SJSA1 (cell line): ENCODE measurements at places on chromosomes 13 and 19. TPM values are rescaled to one million over a fixed set of nuclear protein-coding genes. Genes with fewer than 3 reads are reported as not detected.

GRCh38 chr19:2751438-2751830 lies 11.6 kb upstream of the SLC39A3 start:
- H3K4me3 ChIP-seq, result no peak overlapping the region
- peaks cover 21% of the 10 kb centered on the region for H3K36me3 ChIP-seq

DNA sequence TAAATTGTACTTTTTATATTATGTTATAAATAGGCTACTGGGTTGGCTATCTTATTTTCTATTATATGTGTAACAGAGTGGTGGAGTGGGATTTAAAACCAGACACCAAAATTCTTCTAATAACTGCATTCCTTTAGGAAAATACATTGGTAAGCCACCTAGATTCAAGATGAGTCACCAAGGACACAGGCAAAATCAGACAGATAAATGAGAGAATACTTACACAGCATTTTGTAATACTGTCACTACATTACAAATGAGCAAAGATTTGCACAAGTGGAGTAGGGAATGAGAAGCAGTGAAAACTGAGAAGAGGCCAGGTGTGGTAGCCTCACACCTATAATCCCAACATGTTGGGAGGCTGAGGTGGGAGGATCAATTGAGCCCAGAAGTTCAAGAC lies 6.2 kb upstream of the SPART start:
- H3K27ac ChIP-seq, result peak overlapping the region; percentile 84
- H3K4me3 ChIP-seq, result no peak overlapping the region
- no peaks in the 10 kb centered on the region for H3K27me3 ChIP-seq
- no peaks in the 10 kb centered on the region for H3K36me3 ChIP-seq

DNA sequence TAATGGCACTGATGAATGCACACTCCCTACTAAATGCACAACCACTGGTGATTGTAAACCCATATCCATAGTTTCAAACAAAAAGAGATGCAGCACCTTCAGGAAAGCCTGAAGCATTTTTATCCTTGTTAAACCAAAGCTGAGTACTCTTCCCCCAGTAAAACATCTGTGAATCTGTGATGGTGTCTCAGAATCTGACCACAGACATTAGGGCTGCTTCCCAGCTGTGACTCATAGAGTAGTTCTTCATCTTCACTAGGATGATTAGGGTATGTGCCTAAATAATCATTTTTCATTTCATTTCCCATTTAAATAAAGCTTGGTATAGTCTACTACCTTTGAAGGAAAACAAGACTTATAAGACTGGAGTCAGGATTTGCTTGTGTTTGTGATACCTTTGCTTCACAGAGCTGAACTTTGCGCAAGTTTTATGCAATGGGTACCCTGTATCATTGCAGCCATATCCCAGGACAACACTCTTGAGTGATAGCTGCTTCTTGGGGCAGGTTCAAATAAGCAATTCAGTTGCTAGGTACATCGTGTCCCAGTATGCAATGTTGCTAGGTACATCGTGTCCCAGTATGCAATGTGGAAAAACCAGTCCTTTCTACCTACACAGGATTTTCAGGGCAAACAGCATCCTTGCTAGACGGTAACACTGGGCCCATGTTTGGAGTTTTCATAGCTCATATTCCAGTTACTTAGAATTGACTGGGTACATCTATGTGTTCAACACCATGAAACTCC lies 277.1 kb downstream of the IRS2 start:
- peaks cover 28% of the 10 kb centered on the region for H3K27me3 ChIP-seq
- no peak overlapping the region for H3K27ac ChIP-seq
- H3K4me3 ChIP-seq, result no peak overlapping the region
- no peak for DNase-seq
- no peaks in the 10 kb centered on the region for H3K4me1 ChIP-seq

DNA sequence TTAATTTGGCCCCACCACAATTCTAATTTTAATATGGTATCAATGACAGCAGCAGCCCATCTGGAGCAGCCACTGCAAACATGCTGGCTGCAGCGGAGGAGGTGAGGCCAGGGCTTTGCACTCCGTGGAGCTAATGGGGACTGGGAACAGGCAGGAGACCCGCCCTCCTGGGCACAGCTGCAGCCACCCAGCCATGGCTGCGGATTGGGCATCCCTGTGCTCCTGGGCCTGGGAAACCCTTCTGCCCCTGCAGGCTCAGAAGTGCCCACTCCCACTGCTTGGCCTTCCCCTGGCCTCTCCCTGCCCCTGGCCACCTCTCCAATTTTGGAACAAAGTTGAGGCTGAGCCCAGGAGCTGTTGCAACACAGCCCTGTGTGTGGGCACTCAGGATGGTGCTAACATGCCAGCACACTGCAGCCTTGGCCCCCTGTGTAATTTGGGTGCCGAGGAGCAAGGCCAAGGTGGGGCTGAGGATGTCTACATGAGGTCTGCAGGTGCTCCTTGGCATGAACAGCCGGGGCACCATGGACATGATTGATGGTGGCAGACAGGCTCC lies 123.6 kb downstream of the PCDH9 start:
- no peaks in the 10 kb centered on the region for H3K4me1 ChIP-seq
- no peak overlapping the region for H3K27ac ChIP-seq
- H3K36me3 ChIP-seq, result no peaks in the 10 kb centered on the region
- H3K4me3 ChIP-seq, result no peak overlapping the region
- no peak for DNase-seq

GRCh38 chr19:30309905-30310601 lies 62.1 kb upstream of the ZNF536 start:
- no peak overlapping the region for H3K4me3 ChIP-seq
- H3K36me3 ChIP-seq, result no peaks in the 10 kb centered on the region
- H3K27ac ChIP-seq, result no peak overlapping the region
- H3K27me3 ChIP-seq, result 0 out of 2 replicates have a peak, but pooled peaks cover 3% of the 10 kb centered on the region

The KLK10 gene
- total RNA-seq, result not detected in 2 replicates

The PLVAP gene
- not detected in 2 replicates for total RNA-seq

The CD79A gene
- 0.24 and 0.69 TPM in 2 replicates for total RNA-seq

DNA sequence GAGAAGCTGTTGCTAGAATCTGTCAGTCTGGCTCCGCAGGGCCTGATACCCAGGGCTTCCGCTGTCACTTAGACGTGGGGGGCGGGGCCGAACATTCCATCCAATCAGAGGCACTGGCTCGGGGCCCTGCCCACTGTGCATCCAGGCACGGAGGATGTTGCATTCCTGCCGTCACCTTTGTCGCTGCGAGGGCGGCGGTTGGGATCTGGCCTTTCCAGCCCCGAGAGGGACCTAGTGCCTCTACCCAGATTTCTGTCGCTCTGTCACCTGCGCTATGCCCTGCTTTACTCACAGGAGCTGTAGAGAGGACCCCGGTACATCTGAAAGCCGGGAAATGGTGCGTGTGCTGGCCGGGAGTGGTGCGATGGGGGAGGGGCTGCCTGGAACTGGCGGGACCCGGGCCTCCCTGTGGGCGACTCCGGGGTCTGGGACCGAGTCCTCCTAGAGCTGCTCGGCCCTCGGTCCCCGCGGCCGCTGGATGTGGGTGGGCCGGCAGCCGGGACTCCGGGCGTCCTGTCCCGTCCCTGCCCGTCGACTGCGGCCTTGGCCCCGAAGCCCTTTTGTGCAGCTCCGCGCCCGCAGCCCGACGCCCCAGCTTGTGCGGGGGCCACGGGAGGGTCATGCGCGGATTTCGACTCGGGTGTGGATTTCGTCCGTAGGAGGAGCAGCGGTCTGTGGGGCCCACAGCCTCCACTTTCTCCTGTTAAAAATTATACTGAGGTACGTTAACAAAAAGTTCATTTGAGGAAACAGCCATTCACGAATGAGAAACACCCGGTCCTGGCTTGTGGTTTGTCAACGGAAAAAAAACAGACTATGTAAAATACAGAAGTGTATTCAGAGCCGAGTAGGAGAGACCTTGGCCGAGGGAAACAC lies at the start of gene ZNF439:
Gene ZNF439, plus strand, starts transcription at position 133 of the 876 bp plus-strand sequence. Its CDS starts 142 bp downstream, at position 275.
- H3K27me3 ChIP-seq, result no peaks in the 10 kb centered on the region
- H3K4me1 ChIP-seq, result 0 out of 2 replicates have a peak, but pooled peaks cover 3% of the 10 kb centered on the region
- no peak within 1 kb of the TSS for H3K27ac ChIP-seq
- H3K36me3 ChIP-seq, result no peaks in the 10 kb centered on the region

The TNNI3 gene
- not detected in 2 replicates for total RNA-seq

The SHC2 gene
- total RNA-seq, result not detected in 2 replicates

The MCEMP1 gene
- not detected in 2 replicates for total RNA-seq

The FCAR gene
- total RNA-seq, result not detected in 2 replicates

GRCh38 chr13:22210134-22210930 lies 539.5 kb downstream of the FGF9 start:
- H3K36me3 ChIP-seq, result no peaks in the 10 kb centered on the region
- no peaks in the 10 kb centered on the region for H3K4me1 ChIP-seq
- H3K27me3 ChIP-seq, result no peaks in the 10 kb centered on the region

The FBXO27 gene
- 1.5 TPM in 1 of 2 replicates, not detected in the other for total RNA-seq

The ZNF575 gene
- 0.09 and 0.42 TPM in 2 replicates for total RNA-seq

DNA sequence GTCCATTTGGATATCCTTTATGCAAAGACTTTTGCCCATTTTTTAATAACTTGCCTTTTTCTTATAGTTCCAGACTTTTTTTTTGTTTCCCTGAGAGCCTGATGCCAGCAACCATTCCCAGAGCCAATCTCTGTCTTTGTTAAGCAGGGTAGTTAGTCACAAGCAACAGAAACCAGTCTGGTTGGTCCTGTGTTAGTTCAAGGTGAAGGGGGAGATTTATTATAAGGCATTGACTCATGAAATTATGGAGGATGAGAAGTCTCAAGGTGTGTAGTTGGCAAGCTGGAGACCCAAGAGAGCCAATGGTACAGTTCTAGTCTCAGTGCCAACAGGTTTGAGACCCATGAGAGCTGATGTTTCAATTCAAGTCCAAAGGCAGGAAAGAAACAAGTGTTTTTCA lies 33.0 kb downstream of the GPR12 start:
- H3K36me3 ChIP-seq, result no peaks in the 10 kb centered on the region
- no peaks in the 10 kb centered on the region; the same call in 1 of the 2 replicates for H3K27me3 ChIP-seq
- no peak overlapping the region for H3K4me3 ChIP-seq
- no peak for DNase-seq
- H3K27ac ChIP-seq, result no peak overlapping the region
- no peaks in the 10 kb centered on the region for H3K4me1 ChIP-seq

GRCh38 chr13:113537205-113537604 lies 46.7 kb upstream of the DCUN1D2 start:
- peaks cover 22% of the 10 kb centered on the region for H3K4me1 ChIP-seq
- no peak overlapping the region for H3K27ac ChIP-seq
- no peak overlapping the region for H3K4me3 ChIP-seq
- H3K36me3 ChIP-seq, result peaks cover 57% of the 10 kb centered on the region
- DNase-seq, result no peak
- H3K27me3 ChIP-seq, result no peaks in the 10 kb centered on the region

The KISS1R gene
- not detected in 2 replicates for total RNA-seq

The ZNF614 gene
- total RNA-seq, result 4.9 and 10.6 TPM in 2 replicates

- H3K36me3 ChIP-seq, result no peaks in the 10 kb centered on the region; the same call in 1 of the 2 replicates
- H3K4me3 ChIP-seq, result no peak overlapping the region
- H3K4me1 ChIP-seq, result peaks cover 31% of the 10 kb centered on the region
- no peaks in the 10 kb centered on the region for H3K27me3 ChIP-seq
- no peak overlapping the region; the same call in 1 of the 2 replicates for H3K27ac ChIP-seq
- DNase-seq, result no peak
Observed at GRCh38 chr19:55473225-55474012, 3.0 kb upstream of the ZNF628 start.

DNA sequence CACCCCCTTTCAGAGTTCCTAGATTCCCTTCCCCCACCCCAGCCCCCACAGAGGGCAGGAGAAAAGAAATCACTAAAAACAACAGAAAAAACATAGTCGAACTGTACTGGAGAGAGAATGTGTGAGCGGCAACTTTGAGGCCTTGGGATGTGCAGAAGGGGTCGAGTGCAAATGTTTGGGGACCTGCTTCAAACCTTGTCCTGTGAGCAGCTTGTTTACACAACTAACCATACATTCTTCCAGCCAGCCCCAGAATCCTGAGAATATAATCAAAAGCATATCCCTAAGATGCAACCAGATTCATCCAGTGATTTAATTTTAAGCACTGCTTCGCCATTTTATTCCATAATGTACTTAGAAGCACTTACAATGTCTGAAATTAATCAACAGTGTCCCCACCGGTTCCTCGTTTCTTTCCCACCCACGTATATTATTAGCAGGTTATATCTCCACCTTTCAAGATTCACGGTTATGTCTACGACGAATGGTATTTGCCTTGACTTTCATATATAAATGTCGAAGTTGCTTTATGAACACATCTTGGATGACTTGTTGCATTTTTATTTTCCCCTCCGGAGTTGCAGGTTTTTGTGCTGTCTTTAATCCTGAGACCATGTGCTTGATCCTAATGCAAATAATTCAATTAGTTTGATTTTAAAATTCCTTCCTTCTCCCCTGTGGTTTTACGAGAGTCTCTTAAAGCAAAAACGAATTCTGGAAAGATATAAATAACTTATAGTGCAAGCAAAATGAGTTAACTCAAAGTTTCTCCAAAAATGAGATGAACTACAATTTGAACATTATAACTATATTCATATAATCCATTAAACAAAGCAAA lies 107.6 kb downstream of the ZIC5 start:
- no peaks in the 10 kb centered on the region for H3K36me3 ChIP-seq
- H3K27me3 ChIP-seq, result peaks cover 94% of the 10 kb centered on the region
- DNase-seq, result no peak

DNA sequence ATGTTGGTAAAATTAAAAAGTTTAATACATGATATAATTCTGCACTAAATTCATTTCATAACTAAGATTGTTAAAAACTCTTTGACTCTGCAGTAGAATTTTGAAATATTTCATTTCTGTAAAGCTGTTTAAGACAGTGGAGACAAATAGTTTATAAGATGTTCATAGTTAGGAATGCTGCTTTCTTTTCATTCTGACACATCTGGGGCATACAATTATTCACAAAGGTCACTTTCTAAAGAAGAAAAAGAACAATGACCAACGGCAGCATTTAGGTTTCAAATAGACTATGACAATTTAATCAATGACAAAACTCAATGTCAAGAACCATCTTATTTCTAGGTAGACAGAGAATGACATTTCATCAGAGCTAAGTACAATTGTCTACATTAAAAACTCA lies 1422.1 kb downstream of the PCDH9 start:
- no peaks in the 10 kb centered on the region for H3K36me3 ChIP-seq
- H3K4me1 ChIP-seq, result no peaks in the 10 kb centered on the region
- peak; percentile 3 for DNase-seq
- H3K27ac ChIP-seq, result no peak overlapping the region
- H3K4me3 ChIP-seq, result no peak overlapping the region

- peak; percentile 57 for DNase-seq
- no peaks in the 10 kb centered on the region for H3K27me3 ChIP-seq
- peaks cover 94% of the 10 kb centered on the region for H3K36me3 ChIP-seq
- H3K27ac ChIP-seq, result peak overlapping the region; percentile 26
Observed at GRCh38 chr19:10173527-10173926, 21.2 kb downstream of the DNMT1 start.

The ONECUT3 gene
- not detected in 2 replicates for total RNA-seq

The KIR3DL1 gene
- not detected in 2 replicates for total RNA-seq

The PRR20C gene
- not detected in 2 replicates for total RNA-seq

DNA sequence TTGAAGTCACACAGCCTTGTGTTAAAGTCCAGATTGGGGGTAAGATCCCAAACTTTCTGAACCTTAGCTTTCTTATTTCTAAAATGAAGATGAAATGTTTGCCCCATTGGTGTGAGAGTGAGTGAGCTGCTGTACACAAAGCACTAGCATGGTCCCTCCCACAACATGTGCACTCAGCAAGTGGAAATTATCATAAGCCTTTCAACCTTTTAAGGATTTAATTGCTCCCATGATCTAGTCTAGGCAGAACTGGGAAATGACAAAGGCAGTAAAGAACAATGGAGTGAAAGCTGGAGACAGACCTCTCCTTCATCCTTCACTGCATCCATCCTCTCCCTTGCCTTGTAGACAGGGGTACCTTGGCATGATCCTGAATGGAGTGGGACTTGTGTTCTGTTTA lies 76.0 kb upstream of the GPR12 start:
- H3K4me1 ChIP-seq, result no peaks in the 10 kb centered on the region
- H3K27me3 ChIP-seq, result peaks cover 4% of the 10 kb centered on the region
- no peak for DNase-seq
- H3K27ac ChIP-seq, result no peak overlapping the region
- no peaks in the 10 kb centered on the region for H3K36me3 ChIP-seq
